PC-3 (cell line): ENCODE measurements at places on chromosomes 1 and 21.

DNA sequence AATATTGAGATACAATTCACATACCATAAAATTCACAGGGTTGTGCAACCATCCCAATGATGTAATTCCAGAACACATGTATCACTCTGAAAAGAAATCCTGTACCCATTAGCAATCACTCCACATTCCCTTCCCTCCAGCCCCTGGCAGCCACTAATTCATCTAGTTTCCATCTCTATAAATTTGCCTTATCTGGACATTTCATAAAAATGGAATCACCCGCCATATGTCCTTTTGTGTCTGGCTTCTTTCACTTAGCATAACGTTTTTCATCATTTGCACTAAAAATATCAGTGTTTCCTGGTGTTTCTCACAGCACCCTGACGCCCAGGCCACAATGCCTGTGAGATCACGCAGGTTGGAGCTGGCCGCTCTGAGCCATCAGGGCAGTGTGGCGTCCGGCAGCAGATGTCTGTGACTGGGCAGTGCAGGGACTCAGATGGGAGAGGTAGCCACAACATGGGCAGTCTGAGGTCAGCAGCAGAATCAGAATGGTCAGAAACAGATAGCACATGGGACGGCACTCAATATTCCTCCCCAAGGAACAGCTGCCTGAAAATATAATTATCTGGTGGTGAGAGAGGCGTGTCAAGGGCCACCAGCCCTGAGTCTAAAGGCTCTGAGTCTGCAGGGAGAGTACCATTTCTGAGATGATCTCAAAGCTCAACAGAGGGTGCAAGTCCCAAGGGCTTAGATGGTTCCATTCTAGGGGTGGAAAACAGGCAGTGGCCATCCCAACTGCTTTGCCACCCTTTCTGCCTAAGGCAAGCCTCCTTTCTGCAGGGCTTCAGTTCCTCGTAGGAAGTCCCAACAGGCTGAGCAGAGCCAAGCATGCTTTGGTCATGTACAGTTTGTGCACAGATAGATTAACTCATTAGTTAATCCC is 129.4 kb upstream of the EDN2 start:
- no peak for DNase-seq

GRCh38 chr1:109598655-109599054 is 20.8 kb downstream of the GNAT2 start:
- DNase-seq = no peak

DNA sequence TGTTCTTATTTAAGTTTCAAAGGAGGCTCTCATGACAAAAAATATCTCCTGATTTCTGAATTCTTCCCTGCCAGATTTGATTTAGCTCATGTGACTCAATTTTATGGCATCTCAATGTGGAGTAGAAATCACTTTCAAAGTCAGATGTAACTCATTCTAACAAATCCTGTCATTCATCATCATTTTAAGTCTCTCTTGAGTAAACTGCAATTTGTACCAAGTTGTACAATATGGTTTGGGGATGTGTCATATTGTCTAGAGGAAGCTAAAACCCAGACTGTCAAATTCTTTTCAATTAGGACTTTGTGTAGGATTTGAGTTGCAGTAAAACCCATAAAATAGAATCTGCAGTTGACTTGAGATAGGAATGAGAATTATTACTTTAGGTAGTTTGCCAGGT is 2101.0 kb downstream of the NCAM2 start:
- DNase-seq = no peak

DNA sequence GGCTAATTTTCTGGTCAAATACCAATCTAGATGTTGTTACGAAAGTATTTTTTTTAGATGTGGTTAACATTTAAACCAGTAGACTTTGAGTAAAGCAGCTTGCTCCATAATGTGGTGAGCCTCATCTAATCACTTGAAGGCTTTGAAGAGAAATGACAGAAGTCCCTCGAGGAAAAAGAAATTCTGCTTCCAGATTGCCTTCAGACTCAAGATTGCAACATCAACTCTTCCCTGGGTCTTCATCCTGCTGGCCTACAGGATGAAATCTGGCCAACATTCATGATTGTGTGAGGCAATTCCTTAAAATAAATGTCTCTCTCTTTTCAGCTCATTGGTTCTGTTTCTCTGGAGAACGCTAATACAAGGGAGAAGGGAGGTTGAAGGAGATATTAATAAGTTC is 32.5 kb upstream of the SSX2IP start:
- DNase-seq = no peak

DNA sequence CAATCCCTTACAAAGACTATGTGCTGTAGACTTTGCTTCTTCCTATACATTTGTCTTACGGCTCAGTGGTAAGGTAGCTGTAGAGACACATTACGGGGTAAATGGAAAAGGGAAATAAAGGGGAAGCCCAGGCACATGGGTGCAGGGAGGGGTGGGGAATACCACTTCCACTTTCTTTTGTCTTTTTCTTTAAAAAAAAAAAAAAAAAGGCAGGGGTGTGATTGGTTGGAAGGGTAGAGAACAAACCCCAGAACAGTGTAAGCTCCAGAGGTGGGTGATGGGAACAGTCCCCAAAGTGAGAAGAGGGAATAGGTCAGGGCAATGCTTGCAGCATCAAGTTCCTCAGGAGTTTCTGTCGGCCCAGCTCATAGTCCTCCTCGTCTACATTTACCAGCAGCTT is 3.9 kb downstream of the NIT1 start:
- no peak for DNase-seq

DNA sequence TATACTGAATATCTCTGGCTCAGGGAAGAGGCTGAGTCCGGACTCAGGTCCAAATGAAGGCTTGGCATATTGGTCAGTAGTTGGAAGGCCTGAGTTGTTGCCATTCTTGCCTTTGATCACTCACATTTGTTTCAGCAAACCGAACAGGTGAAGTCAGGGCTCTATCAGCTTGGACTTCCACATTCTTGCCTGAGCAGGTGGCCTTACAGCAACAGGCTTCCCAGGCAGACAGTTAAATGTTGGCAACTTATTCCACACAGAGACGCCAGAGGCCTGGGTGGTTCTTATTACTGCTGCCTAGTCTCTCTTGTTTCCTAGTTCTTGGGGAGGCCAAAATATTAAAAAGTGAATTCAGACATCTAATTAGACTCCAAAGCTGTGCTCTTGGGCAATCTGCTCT is 36.6 kb downstream of the XCL2 start:
- no peak for DNase-seq

DNA sequence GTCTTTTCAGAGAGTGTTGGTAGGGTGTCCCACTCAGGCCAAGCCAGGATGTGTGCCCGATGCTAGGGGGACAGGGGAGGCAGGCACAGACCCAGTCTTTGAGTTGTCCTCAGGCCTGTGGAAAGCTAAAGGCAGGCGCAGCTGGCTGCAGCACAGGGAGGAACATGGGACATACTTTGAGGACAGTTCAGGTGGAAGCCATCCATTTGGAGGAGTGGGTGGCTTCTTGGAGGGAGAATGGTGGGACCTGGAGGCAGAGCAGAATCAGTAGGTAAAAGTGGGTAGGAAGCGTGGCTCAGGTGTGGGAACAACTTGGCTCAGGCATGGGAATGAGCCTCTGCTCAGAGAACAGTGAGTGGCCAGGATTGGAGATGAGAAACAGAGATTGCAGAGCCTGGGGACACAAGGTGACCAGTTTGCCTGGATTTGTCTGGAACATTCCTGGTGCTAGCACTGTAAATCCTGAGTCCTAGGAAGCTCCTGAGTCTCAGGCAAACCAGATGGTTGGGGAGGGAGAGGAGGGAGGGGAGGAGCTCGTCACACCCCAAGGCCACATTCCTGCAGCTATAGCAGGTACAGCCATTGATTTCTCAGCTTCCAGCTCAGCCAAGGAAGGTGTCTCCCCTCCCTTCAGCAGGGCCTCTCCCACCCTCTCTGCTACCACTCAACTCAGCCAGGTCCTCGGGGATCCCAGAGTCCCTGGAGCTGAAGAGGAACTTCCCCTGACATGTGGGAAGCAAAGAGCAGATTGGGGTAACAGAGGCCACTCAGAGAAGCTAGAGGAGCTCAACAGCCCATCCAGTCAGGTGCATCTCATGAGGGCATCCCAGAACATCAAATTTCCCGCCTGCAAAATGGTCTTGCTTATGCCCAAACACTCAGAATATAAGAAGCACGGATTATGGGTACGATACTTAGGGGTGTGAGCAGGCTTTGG is 65.2 kb upstream of the TINAGL1 start:
- DNase-seq = peak; percentile 38
